Ovary (tissue), 10 donors: ENCODE measurements at places on chromosomes 2 and 18.

DNA sequence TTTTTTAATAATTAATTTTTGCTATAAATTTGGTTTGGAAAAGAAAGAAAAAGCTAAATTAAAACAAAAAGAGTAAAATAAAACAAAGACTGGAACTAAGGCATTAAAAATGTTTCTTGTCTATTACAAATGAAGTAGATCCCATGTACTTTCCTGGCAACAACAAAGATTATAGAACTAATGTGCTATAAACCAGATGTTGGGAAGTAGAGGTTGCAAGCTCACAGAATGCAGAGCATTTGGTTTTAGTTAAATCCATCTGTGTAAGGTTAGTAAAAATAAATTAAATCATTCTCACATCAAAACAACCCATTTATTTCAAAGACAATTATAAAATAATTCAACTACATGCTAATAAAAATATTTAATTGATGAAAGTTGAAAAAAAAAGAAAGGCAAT, 157.2 kb upstream of the ZC3H15 start:
- DNase-seq, result no peak

DNA sequence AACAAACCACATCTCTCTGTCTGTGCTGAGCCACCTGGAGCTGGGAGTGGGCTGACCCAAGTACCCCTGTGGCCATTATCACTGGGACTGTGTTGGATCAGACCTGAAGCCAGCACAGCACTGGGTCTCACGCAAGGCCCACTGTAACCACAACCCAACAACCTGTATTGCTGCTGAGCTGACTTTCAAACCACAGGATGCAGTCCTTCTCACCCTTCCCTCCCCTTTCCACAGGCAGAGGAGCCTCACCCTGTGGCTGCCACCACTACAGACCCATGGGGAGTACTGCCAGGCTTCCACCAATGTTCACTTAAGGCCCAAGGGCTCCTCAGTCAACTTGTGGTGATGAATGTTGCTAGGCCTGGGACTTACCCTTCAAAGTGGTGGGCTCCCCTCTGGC, 135.7 kb downstream of the DIS3L2 start:
- no peak for DNase-seq

- no peak for DNase-seq
Observed at GRCh38 chr2:223108351-223109050, 56.5 kb downstream of the KCNE4 start.

DNA sequence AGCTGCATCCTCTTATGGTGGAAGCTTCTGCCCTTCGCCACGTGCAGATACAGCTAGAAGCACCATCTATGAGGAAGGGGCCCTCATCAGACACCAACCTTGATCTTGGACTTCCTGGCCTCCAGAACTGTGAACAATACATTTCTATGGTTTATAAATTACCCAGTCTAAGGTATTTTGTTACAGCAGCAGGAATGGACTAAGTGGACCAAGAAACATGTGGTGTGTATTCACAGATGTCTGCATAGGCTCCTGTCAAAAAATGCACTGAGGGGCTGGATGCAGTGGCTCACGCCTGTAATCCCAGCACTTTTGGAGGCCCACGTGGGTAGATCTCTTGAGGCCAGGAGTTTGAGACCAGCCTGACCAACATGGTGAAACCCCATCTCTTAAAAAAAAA, 57.5 kb downstream of the STPG4 start:
- DNase-seq, result no peak

DNA sequence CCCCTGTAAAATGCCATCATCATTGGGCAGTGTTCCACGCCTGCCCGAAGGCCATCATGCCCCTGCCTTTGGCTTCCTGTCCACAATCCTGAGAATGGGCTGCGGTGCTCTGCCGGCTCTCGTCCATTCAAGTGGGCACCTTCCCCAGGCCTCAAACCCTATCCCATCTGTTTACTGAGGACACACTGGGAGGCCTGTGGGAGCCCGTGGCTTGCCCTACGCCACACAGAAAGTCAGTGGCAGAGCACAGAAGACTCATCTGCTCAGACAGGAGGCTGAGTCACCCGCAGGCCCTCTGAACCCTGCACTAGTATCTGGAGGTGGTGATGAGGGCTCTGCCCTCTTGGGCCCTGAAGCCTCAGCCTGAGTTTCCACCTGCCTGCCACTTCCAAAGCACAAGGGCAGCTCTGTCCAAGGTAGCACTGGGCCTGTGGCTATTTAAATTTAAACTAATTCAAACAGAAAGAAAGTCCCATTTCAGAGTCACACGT, 19.1 kb upstream of the ANKRD53 start:
- DNase-seq, result no peak

DNA sequence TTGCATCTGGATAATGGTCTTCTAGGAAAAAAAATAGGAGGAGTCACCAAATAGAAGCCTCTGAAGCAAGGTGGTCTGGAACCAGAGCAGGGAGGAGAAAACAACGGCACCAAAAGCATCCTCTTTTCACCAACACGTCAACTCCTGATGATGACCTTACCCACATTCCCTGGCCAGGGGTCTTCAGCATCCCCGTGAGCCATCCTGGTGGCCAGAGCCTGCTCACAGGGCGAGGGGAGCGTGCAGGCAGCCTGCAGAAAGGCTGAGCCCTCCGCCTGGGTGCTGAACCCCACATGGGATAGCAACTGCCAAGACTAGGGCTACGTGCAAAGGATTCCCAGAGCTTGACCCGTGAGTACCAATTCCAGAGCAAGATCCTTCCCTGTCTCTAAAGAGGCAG, 191.0 kb downstream of the NDUFA10 start:
- DNase-seq, result no peak

- no peak for DNase-seq
Observed at GRCh38 chr2:858646-859045, 92.0 kb upstream of the SNTG2 start.

DNA sequence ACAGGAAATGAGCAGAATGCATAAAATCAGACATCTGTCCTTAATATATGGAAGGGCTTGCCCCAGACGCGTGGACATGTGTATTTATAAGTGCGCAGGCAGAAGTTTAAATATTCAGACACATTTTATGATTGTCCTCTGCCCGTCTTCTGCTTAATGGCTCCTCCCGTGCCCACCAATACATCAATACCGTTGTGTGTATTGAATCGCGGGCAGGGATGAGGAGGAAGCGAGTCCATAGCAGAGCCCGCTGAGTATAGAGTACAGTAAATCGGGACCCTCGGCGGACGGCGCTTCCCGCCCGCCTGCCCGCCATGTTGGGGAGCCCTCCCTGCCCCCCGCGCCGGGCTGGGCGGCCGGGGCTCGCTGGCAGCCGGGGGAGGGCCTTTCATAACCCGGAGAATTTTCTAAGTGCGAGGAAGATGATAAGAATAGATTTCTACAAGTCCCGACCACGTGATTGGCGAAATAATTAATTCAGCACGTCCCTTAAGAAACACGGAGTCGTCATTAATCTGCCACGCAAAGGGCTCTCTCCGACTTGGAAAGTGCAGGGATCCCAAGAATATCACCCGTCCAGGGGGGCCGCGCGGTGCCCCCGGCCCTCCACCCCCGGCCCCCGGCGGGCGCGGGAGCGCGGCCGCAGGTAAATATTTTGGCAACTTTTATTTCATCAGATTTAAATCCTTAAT, at the start of gene HOXD3:
Gene HOXD3, plus strand, starts transcription at position 501 of the 692 bp plus-strand sequence. CDS start 11,808 bp downstream, outside the sequence.
- DNase-seq, result no peak

DNA sequence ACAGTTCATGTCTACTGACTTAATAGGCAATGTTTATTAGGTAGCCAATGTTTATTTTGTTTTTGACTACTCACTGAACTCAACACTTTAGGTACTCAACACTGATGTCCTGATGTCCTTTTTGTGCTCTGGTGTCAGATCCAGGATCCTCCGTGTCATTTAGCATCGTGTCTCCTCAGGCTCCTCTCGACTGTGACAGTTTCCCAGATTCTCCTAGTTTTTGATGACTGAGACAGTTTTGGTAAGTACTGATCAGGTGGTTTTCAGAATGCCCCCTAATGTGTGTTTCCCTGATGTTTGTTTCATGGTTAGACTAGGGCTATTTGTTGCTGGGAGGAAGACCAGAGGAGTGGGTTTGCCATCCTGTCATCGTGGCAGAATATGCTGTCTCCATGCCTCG, 719.7 kb upstream of the SOX11 start:
- DNase-seq, result no peak

DNA sequence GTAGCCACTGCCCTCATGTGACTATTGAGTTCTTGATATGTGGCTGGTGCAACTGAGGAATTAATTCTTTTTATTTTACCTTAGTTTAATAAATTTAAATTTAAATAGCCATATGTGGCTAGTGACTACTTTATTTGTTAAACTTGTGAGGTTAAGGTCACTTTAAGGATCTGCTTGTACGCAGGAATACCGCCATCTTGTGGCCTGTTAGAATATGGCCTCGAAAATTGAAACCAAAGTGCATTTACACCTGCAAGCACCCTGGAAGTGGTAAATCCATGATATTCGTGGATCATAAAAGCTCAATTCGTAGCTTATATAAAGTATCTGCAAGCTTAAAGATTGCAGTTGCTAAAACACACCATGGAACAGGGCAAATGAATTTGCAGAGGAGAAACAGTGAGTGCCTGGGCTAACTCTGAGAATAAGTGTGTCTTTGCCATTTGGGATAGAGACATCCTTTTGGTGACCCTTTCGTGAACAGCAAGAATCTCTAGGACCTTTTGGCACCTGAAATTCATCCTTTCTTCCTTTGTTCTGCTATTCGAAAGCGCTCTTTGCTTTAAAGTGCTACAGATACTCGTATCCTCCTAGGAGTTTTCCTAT, 59.9 kb upstream of the REG3A start:
- DNase-seq, result no peak

GRCh38 chr2:31511376-31511775, 69.4 kb downstream of the SRD5A2 start:
- DNase-seq, result no peak

GRCh38 chr2:62857139-62857931, 151.8 kb downstream of the EHBP1 start:
- DNase-seq, result no peak

DNA sequence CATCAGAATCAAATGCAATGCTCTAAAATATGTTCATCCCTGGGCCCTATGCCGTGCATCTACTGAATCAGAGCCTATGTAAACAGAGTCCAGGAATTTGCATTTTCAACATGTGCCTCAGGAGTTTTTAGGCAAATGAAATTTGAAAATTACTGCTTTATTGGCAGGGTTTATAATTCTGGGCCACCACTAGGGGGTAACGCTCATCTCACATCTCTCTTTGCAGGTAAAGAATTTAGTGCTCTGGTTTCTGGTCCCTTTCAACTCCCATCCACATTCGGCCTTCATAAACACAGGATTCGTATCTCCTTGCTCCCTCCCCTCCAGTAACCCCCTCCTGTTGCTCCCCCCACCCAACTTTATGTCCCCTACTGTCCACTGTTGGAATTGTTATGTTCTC, 49.3 kb downstream of the LYPD6B start:
- no peak for DNase-seq

DNA sequence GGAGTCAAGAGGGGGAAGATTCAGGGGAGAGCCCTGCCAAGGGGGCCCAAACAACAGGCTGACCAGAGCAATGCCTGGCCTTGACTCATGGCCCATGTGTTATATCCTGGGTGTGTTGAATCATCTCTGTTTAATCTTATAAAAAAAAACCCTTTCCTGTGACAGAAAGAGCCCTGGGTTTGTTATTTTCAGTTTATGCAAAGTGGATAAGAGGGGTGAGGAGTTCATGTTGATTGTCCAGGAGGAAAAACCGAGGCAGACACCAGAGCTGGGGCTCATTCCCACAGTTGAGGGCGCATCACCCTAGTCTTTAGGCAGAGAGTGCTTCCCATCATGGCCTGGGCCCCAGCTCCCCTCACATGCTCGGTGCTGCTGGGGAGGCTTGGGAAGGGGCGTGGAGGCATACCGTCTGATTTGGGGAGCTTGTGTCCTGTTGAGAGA, 30.9 kb upstream of the IL37 start:
- DNase-seq, result no peak

- DNase-seq, result peak; percentile 72
Observed at GRCh38 chr2:229445019-229445418, 173.9 kb upstream of the PID1 start.

DNA sequence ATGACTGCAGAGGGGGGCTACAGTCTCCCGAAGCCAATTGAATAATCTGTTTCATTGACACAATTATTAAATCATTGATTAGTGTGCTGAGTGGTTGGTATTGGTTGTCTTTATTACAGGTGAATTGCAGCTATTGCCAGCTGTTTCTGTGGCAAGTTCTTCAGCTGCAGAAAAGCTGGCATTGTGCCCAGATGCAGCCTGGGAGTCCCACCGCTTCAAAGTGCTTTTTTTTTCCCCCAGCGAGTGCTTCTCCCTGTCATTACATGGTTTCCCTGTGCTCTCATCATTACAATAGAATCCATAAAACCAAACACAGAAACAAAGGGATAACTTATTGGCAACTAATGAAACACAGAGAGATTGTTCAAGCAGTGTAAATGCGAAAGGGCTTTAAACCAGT, 164.7 kb downstream of the GRB14 start:
- DNase-seq, result no peak

- DNase-seq, result peak; percentile 61
Observed at GRCh38 chr2:42793334-42794270, 1.2 kb upstream of the HAAO start.

DNA sequence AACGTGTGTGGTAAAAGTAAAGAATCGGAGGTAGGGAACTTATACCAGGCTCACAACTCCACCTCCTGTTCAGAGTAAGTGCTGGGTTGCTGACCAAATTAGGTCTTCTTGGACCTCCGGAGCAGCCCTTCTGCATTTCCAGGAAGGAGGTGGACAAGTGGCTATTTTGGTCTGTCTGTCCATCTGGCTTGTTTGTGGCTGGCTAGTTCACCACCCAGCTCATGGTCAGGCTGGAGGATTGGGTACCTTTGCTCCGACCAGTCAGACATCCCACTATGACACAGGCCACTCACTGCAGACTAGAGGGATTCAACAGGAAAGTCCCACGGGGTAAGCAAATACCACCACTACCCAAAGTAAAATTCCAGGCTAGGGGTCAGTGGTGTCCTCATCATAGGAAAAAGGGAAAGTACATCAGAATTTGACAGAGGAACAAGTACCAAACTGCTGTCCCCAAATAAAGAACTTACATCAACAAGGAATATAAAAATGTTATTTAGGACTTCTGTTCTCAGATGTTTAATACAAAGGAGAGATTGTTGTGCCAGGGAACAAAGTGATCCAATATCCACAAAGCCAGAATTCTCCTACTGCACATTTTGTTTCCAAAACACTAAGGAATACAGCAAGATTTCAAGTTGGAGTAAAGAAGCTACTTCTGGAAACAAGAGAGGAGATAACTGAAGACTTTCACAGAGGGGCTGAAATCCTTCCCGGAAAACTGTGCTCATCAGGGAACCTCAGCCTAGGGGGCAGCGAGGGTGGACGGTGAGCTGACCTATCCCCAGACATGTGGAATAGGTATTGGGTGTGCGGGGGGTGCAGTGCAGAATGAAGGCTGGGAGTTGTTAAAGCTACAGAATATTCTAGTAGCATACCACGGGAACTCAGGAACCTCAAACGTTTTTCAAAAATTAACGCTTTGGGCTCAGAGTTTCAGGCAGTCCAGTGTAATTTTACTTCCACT, 56.9 kb downstream of the BCL2 start:
- DNase-seq, result no peak

GRCh38 chr2:85851253-85852151, 37.3 kb downstream of the ST3GAL5 start:
- peak; percentile 39 for DNase-seq
